ENCODE measurements at places on chromosomes 16 and 17.

DNA sequence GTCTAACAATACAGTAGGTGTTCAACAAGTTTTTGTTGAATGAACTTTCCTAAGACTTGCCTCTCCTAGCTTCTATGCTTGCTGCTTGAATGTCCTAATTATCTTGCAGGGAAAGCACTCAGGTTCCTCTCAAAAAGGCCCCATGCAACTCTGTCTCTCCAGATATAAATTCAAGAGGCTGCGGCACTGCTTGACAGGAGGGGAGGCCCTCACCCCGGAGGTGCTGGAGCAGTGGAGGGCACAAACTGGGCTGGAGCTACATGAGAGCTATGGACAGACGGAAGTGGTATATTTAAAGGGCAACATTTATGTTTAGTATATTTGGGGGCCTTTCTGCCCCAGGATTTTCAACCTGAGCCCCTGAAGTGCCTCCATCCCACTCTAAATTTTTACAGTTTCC is 14.4 kb downstream of the THUMPD1 start:
- no peak for DNase-seq

- no peak for DNase-seq
Measured at GRCh38 chr16:66858740-66859396, 14.7 kb downstream of the CA7 start.

DNA sequence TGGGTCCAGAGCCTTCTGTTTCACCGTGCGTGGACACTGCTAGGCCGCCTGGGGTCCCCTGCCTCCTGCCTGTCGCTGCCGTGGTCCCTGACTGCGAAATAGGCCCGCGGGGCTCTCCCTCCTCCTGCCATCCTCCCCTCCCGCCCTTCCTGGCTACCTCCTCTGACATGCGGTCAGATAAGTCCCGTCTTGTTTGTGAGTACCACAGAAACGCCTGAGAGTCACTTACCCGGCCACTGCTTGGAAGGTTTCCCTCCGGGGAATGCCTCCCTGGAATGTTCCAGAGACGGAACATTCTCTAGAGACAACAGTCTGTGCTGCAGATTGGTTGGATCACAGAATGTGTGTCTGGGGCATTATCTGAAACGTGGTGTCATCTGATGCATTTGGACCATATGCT is 22.7 kb downstream of the CIBAR2 start:
- DNase-seq = no peak

DNA sequence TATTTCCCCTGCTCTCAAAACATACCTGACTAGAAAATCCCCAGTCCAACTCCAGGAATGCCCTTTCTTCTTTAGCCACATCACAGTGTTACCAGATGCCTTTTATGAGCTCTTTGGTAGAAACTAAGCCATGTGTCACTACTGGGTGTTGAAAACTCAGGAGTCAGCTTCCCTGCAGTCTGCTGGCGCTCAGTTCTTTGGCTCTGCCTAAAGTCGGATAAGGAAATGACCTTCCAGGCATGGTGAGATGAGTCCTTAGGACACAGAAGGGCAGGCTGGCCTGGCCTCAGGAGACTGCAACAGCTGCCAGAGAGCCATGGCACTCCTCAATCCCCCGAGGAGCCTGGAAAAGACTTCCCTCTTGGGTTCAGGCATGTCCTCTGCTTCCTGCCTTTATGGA is 89.1 kb downstream of the CDH13 start:
- DNase-seq = no peak

- DNase-seq = no peak
Measured at GRCh38 chr17:17142556-17142955, 63.6 kb downstream of the PLD6 start.

- DNase-seq = no peak
Measured at GRCh38 chr16:68420366-68420942, 27.9 kb downstream of the SMPD3 start.

GRCh38 chr17:36943250-36944191 is 5.2 kb upstream of the AATF start:
- DNase-seq = no peak

All from T1000 (cell line).